ENCODE measurements at places on chromosomes 3 and 15.

DNA sequence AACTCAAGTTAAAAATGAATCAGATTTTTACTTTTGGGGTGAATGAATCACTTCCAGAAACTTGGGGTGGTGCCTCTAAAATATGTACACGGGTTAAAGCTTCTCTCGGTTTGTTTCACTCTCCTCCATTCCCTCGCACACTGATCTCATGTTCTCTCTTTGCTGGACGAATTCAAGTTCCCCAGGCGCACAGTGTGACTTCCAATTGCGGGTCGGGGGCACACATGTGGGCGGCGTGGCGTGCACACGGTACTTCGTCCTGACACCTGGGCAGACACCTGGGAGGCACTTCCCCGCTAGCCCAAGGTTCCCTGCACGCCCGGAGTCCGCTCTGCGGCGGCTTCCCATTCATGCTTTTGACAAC is 692 bp downstream of the SCAANT1 start:
- no peak for DNase-seq

GRCh38 chr15:52317688-52318087 is 22.1 kb upstream of the MYO5C start:
- DNase-seq = no peak

DNA sequence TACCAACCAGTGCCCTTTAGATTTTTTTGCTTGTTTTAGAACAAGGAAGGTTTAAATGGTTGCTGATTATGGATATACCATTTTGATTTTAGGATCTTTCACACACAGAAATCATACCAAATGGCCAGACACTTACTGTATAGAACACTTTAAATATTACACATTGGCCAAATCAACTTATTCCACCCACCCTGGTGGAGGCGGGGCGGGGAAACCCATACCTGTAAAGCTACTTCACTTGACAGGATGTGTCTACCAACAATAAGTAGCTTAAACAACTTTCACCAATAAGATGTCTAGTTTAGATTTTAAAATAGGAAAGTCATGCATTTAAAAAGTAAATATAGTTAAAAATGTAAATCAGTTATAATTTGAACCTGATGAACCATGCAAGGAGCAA is 17.0 kb upstream of the SFMBT1 start:
- DNase-seq = no peak

GRCh38 chr3:126345641-126346460 is 11.4 kb downstream of the KLF15 start:
- no peak for DNase-seq

GRCh38 chr3:55492976-55493375 is 5.9 kb upstream of the WNT5A start:
- no peak for DNase-seq

- no peak for DNase-seq
These were observed 74.7 kb upstream of the DLG1 start for GRCh38 chr3:197373096-197373495.

- no peak for DNase-seq
These were observed 187.9 kb downstream of the NFKBIZ start for GRCh38 chr3:102037209-102037608.

- peak; percentile 3 for DNase-seq
These were observed 336.7 kb upstream of the ZNF717 start for GRCh38 chr3:76122007-76122406.

- DNase-seq = peak; percentile 91
These were observed 19.0 kb downstream of the SYNM start for GRCh38 chr15:99123713-99124451.

DNA sequence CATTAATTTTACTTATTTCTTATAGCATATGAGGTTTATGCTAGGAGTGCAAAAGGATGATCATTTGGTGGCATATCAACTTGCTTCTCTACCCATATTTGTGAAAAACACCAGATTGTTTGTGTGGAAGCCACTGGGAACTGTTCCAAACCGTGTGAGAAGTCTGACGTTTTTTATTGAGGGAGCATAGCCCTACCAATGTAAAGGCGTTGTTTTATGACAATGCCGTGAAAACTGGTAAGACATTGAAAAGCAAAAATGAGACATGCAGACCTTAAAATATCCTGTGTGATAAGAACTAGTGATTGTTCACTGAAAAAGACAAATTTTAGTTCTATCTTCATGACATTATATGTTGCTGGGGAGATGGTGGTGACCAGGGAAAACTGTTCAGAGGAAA is 87.8 kb downstream of the CHL1 start:
- DNase-seq = no peak

GRCh38 chr15:84638103-84638502 is 16.0 kb downstream of the WDR73 start:
- DNase-seq = peak; percentile 63

DNA sequence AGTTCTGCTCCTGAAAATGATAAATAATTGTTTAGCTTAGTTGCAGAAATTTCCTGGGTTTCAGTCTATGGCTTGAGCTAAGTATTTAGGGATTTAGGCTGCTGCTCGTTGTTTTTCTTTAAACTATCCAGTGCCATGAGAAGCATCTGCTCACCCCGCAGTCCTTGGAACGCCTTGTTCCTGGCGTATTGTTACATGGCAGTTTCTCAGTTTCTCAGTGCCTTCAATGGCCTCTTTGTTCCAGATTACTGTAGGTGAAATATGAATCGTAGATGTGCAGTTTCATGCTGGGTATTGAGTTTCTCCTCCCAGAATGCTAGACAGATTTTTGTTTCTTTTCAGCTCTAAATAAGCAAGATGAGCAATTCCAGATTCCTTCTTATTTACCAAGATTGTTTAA is 269.5 kb upstream of the GBE1 start:
- DNase-seq = no peak

DNA sequence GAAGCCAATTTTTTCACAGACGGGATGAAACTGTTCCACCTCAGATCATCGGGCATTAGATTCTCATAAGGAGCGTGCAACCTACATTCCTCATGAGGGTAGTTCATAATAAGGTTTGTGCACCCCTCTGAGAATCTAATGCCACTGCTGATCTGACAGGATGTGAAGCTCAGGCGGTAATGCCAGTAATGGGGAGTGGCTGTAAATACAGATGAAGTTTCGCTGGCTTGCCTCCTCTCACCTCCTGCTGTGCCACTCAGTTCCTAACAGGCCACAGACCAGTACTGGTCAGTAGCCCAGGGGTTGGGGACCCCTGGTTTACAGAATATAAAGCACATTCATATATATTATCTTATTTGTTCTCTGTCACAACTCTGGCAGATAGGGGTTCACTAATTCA is 2.1 kb upstream of the LIMD1 start:
- DNase-seq = no peak

Measured in epithelial cell of esophagus (primary cell).